Stimulated activated CD4-positive, alpha-beta T cell treated with anti-CD3 and anti-CD28 coated beads, Interleukin-4, amount 100 ng/mL, for 4 hours (primary cell): ENCODE measurements at places on chromosomes 1 and 21.

- DNase-seq = no peak
Observed at GRCh38 chr1:115640384-115640783, 1.4 kb upstream of the VANGL1 start.

- DNase-seq = no peak
Observed at GRCh38 chr1:153361480-153362109, 3.9 kb downstream of the S100A9 start.

DNA sequence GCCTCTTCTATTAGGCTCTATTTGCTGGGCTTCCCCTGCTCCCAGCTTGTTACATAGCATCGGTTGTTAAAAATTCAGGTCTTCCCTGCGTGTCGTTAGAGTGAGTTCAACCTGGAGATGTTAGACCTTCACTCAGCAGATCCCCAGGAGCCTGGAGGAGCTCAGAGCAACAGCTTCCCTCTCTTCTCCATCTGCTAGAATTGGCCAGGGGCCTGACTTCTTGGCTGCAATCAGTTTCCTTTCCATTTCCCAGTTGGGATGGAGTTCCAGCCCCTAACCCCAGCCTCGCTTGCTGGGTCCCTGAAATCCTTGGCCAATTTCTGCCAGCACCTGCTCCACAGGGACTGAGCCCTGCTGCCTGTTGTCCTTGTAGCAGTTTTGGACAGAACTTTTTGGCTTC, 55.9 kb downstream of the MT1HL1 start:
- no peak for DNase-seq

DNA sequence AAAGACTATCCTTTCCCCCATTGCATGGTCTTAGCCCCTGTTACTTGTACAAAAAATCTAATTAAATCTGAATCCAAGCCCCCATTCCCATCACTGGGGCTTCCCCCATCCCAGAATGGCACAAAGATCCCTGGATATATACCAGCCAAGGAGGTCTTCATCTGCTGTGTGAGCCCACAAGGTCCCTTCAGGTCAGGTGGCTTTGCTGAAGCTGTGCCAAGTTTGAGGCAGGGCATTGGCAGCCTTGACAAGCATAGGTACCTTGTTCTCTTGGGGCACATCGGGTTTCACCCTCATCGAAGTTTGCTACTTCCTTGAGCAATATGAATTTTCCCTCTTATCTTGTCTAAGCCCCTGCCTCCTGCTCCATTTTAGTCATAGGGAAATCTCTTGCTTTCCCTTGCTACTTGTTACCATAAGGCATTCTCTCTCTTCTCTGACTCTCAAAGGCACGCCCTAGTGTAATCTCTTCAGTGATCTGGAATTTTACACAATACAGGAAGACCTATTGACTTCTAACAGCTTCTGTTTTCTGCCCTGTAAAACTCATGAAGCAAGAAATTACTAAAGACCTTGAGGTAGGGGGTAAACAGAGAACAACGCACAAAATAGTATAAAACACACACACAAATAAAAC, 71.4 kb upstream of the COG2 start:
- no peak for DNase-seq

- DNase-seq = no peak
Observed at GRCh38 chr1:205896351-205896750, 46.4 kb upstream of the PM20D1 start.

- no peak for DNase-seq
Observed at GRCh38 chr1:245380790-245381535, 226.2 kb downstream of the KIF26B start.

- DNase-seq = no peak
Observed at GRCh38 chr1:236124965-236125364, 17.4 kb upstream of the GPR137B start.

DNA sequence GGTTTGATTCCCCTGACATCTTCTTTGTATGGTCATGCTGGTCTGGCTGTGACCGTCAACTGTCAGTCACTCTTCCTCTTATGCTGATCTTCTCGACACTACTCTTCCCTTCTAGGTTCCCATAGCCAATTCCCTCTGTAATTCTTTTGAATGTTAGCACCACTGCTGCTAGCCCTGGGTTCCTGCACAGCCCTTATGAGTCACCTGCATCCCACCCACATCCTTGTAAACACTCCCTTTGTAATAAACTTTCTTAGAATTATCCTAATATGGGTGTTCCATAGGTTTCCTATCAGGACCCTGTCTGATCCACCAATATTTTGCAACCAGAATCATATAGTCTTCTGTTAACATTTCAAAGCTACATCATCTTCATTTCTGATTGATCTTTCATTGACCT, 37.1 kb downstream of the JUN start:
- DNase-seq = no peak

DNA sequence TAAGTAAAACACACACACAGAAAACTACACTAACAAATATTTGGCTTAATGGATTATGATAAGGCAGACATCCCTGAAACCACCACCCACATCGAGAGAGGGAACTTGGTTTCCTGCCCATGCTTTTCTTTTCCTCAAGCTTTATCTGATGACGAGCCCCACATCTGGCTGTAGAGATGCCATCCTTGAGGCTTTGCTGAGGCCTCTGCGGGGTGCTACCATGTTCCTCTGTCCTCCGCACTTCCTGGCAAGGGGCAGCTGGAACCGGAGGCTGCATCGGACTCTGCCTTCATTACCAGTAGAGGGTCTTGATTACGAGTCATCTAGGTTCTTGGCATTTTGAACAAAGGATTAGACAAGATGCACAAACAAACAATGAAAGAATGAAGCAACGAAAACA, 21.7 kb upstream of the C1orf174 start:
- DNase-seq = no peak

- DNase-seq = no peak
Observed at GRCh38 chr1:13753636-13754402, 53.8 kb downstream of the PRDM2 start.

DNA sequence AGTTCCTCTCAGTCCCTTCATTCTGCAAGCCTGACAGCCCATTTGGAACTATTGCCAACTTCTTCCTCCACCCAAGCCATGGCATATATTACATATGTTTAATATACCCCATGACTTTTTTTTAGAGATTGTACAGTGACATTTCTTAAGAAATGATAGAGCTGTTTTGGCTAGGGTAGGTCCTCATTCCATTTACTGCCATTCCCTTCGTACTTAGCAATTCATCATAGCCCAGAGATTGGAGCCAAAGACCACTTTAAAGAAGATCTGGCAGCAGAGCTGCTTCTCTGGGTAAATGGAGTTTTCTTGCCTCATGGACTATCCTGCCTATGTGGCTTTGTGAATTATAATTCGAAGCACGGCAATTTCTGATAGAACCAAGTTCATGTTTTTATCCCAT, 93.4 kb downstream of the ST3GAL3 start:
- no peak for DNase-seq

DNA sequence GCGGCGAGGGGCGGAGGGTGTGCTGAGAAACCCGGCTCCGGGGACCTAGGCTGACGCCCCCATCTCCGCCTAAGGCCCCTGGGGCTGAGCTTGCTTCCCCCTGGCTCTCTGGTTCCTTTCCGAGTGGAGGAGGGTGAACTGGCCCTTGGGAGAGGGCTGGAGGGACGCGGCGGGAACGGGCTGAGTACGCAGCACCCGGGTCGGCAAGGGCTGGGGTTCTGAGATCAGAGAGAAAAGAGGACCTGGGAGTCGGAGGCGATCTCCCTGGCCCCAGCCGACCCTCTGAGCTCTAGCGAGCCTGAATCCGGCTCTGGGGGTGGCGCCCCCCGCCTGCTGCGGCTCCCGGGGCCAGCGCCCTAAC, 270.8 kb downstream of the FOXD2 start:
- DNase-seq = no peak

- DNase-seq = no peak
Observed at GRCh38 chr1:112040891-112041740, 51.6 kb upstream of the KCND3 start.

DNA sequence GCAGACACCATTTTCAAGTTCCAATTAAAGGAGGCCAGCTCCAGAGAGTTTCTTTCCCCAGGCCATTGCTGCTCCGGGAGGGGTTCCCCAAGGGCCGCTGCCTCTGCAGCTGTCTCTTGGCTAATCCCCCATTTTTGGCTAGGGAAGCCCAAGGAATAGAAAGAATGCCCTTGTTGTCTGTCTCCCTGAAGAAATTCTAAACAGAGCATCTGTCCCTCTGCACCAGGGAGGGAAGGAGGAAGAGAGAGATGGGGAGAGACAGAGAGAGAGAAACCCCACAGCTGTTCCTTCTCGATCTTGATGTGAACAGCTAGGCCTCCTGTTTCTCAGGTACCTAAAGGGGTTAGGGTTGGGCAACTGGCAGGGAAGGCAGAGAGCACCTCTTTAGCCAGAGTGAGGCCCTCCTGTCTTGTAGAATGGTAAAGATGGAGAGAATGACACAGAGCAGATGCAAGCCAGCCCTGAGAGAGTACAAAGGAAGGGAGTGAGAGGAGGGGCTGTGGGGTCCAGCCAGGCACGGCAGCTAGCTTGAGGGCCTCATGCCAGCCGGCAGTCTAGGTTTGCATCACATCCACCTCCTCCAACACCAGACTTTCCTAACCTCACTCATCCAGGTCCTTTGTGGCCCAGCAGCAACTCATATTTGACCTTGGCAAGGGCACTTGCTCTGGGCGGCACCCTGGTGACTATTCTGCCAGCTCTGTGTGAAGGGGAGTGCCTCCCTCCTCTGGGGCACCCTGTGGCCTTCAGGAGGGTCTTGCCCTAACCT, 13.1 kb downstream of the OPTC start:
- no peak for DNase-seq

DNA sequence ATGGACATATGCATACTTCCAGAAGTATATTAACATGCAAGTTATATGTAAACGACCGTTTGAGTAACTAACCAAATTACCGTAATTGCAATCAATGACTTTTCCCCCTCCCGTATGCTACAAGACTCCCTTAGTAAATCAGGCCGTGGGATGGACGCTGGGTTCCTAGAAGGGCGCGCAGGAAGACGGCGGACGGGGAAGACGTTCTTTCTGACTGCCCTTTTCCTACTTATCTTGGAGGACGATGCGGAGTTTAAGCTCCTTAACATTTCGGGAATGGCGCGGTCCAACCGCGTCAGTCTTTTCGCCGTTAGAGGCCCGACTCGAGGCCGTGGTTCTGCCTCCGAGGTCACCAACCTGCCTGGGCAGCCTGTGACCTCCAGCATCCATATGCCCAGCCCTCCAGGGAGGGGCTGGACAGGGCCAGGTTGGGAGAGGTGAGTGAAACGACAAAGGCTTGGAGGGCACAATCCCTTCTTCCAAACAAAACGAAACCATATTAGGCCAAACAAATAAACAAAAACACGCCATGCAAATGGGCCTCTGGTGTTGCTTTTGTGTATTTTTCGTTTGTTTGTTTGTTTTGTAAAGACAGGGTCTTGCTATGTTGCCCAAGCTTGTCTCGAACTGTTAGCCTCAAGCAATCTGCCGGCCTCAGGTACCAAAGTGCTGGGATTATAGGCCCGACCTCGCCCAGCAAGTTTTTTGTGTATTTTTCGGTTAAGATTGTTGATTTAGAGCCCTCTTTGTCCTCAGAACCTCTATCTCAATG, 873 bp upstream of the PI4KB start:
- no peak for DNase-seq
